ENCODE measurements at places on chromosomes 6 and 20. TPM values are rescaled to one million over a fixed set of nuclear protein-coding genes. Genes with fewer than 3 reads are reported as not detected.

The SLC22A16 gene
- polyA plus RNA-seq = 0.40 TPM

The CRISP3 gene
- polyA plus RNA-seq = not detected

The COL9A1 gene
- 33.0 TPM for polyA plus RNA-seq

The MRAP2 gene
- polyA plus RNA-seq = 3.2 TPM

The HLA-DOA gene
- 5.9 TPM for polyA plus RNA-seq

The ERVFRD-1 gene
- 0.13 TPM for polyA plus RNA-seq

GRCh38 chr6:5553767-5554166, 292.5 kb downstream of the FARS2 start:
- no peak for DNase-seq

DNA sequence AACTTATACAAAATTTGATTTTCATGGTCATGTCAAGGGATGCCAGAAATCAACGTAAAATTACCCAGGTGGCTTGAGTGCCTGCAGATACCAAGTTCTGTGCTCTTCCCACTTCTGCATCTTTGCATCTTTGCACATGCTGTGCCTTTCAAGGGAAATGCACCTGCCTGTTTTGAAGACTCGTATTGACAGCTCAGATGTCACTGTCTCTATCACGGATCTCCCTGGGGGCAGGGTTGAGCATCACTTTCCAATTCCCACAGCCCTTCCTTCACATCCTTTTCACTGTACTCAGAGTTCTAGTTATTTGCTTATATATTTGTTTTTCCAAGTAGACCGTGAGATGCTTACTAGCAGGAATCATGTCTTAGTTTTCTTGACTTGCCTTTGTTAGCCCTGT, 274.2 kb downstream of the CDH26 start:
- DNase-seq = no peak

DNA sequence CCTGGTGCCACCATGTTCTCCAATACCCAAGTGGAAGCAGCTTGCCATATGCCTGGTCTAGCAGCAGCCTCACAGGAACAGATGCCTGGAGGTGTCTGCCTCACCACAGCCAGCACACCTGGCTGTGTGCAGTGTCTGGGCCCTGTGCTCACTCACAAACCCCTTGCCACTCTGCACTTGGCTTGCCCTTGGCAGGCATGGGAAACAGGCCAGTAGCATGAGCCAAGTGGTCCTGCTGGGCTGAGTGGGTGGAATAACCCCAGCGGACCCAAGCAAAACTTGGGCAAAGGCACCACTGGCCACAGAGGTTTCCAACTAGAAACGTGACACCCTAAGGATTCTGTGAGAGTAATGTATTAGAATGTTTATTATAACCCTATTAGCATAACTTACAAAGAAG, 600.5 kb upstream of the GJE1 start:
- no peak for DNase-seq
